ENCODE measurements at places on chromosomes 4 and X.

DNA sequence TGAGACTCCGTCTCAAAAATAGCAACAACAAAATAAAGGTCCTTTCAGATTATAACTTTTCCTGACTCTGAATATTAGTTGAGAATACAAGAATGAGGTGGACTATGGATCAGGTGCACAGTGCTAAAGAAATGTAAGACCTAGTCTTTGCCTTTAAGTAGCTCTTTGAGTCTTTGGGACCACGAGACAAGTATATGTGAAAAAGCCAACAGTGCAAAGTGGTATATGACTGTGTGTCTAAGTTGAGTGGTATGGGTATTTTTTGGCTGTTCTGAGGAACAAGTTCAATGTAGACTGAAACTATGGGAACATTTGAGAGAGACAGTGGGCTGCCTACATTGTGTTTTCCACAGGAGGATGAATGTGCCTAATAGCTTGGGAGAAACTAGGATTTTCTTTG lies 2.8 kb downstream of the GAB1 start:
- DNase-seq, result no peak

DNA sequence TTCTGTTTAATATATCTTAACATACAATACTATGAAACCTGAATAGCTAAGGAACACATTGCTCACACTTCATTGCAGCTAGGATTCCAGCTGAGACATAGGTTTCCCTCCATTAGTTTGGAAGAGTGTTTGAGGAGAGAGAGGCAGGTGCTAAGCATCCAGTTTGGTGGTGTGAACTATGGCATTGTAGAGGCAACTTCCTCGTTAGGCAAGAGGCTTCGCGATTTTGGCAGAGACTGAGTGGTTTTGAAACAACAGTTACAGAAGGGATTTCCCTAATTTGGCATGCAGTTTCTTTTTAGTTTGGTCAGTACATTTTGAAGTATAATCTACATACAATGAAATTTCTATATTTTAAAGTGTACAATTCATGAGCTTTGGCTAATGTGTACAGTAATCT lies 117.1 kb upstream of the BMP3 start:
- DNase-seq, result no peak

DNA sequence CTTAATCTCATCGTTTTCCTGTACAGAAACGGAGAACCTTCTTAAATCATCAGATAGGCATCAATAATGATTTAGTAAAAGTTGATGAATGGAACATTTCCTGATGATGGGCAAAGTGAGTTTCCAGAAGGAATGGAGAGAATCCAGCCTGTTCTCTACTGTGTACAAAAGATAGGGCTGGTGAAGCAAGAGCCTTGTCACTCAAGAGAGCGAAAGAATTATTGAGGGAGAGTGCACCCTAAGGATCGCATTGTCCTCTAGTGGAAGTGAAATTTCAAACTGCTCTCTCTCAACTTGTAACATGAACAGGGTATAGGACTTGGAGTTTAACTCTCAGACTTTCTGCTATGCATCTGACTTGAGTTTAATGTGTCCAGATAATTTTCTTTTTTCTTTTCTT lies 69.6 kb downstream of the CDS1 start:
- no peak for DNase-seq

DNA sequence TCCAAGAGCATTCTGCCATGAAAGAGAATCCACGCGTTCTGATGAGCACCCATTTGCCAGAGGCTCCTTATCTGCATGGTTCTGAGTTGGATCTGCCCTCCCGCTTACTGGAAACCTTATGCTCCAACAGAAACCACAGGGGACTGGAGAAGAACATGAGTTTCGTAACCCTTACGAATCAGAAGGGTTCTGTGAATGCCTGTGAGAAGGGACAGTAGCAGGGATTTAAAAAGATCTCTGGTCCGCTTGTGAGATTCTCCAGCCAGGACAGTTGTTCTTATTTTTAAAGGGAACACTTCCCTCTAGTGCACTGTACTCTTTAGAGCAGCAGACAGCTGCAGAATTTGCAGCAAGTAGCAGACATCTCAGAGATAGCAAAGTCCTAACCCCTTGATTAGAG lies 22.5 kb upstream of the CENPU start:
- no peak for DNase-seq

GRCh38 chrX:22365460-22365859 lies 92.7 kb downstream of the CBLL2 start:
- DNase-seq, result no peak

- no peak for DNase-seq
Measured at GRCh38 chr4:140085062-140085622, 68.8 kb downstream of the MAML3 start.

GRCh38 chrX:11365426-11365825 lies 72.2 kb downstream of the AMELX start:
- DNase-seq, result no peak

GRCh38 chrX:861921-862320 lies 231.3 kb downstream of the SHOX start:
- no peak for DNase-seq

GRCh38 chr4:26267087-26267486 lies 53.7 kb upstream of the RBPJ start:
- DNase-seq, result no peak

DNA sequence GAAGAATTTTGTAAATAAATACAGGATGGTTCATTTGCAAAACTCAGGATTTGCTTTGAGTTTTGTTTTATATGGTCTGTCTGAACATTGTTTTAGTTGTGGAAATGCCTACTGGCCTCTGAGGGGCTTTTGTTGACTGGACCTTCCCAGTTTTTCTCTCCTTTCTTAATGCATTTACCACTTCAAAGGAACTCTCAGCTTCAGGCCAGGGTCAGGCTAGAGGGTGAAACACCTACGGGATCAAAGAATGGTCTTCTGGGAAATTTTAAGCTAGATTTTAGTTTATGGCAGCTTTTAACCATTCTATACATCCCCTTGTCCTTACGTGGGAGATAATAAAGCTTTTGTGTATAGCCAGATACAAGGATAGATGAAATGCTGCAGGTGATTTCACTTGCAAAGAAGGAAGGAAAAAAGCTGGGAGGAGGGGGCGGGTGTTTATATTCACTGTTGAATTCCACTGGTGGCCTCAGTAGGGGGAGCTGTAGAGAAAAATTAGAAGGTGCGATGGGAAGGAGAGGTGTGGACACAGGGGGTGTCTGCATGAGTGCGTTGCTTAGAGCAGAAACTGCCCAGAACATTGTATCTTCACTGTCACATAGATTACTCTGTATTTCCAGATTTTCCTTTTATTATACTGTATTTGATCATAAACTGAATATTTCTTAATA lies 151.8 kb downstream of the TSPAN5 start:
- DNase-seq, result no peak

DNA sequence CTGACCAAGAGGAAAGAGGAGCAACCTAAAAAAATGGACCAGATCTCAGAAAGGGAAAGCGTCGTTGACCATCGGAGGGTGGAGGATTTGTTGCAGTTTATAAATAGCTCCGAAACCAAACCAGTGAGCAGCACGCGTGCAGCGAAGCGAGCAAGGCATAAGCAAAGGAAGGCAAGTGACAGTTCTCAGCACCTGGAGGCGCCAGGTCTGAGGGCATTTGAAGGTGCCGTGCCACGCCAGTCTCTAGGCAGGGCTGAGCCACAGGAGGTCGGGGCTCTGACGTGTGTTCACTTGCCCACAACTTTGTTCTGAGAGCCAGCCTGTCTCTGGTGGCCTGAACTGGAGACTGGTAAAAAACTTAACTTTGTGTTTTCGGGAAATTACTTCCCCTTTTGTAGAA lies 59.7 kb downstream of the TNIP2 start:
- DNase-seq, result no peak

DNA sequence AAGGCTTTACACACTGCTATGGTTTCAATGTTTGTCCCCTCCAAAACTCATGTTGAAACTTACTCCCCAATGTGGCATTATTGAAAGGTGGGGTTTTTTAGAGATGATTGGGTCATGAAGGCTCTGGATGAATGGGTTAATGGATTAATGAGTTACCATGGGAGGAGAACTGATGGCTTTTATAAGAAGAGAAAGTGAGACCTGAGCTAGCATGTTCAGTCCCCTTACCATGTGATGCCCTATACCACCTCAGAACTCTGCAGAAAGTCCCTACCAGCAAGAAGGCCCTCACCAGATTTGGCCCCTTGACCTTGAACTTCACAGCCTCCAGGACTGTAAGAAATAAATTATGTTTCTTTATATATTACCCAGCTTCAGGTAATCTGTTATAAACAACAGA lies 68.9 kb upstream of the CAPN6 start:
- no peak for DNase-seq

- no peak for DNase-seq
Measured at GRCh38 chrX:39175418-39176057, 374.3 kb downstream of the MID1IP1 start.

DNA sequence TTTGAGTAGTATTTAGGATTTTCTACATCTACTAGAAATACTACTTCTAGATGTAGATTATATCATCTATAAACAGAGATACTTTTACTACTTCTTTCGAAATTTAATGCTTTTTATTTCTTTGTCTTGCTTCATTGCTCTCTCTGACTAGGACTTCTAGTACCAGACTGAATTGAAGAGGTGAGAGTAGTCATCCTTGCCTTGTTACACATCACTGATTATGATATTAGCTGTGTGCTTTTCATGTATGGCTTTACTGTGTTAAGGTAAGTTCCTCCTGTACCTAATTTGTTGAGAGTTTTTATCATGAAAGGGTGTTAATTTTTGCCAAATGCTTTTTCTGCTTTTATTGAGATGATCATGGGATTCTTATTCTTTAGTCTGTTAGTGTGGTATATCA lies 19.6 kb upstream of the IL2 start:
- DNase-seq, result no peak

DNA sequence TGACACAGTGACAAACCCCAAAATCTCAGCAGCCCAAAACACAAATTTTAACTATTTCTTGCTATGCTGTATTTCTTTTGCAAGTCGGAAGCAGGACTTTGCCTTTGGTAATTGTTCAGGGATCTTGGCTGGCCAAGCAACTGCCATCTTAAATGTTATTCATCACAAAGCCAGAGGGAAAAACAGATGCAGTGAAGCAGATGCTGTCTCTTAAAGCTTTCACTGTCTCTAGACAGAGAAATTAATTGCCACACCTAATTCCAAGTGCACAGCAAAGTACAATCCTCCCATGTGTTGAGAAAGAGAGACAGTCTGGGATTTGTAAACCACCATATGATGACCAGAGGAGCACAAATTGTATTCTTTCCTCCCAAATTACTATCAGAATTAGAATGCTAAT lies 30.0 kb upstream of the GALNT7 start:
- no peak for DNase-seq

DNA sequence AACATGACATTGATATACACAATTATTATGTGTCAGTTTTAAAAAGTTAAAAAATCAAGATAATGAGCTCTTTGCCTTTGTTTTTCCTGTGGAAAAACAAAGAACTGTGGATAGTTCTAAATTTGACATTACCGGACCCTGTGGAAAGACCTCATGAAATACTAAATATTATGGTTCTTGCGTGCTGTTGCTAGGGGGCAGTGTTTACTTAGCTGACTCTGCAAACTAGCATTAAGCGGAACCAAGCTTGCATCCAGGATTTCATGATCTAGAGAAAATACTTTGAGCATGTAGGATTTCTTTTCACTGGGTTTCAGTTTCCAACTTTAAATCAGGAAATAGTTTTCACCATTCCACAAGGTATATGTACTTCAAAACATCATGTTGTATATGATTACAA lies 33.6 kb downstream of the CLCN4 start:
- no peak for DNase-seq

DNA sequence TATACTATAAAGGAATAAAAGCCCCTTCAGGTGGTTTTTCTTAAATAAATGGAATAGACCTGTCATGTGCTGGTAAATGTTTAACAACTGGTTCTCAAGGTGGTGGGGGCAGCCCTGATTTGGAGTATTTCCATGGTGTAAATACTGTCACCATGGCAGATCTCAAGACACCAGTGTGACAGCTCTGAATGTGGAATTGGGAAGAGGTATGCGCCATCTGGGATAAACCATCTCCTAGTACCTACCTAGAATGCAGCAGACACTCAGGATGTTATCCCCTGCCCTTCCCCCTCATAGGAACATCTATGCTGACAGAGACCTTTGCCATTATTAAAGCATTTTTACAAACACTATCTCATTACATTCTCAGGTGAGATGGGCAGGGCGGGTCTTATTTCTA lies 26.4 kb upstream of the TMSB4X start:
- DNase-seq, result no peak

- DNase-seq, result no peak
Measured at GRCh38 chr4:88196013-88196365, 37.5 kb upstream of the ABCG2 start.

DNA sequence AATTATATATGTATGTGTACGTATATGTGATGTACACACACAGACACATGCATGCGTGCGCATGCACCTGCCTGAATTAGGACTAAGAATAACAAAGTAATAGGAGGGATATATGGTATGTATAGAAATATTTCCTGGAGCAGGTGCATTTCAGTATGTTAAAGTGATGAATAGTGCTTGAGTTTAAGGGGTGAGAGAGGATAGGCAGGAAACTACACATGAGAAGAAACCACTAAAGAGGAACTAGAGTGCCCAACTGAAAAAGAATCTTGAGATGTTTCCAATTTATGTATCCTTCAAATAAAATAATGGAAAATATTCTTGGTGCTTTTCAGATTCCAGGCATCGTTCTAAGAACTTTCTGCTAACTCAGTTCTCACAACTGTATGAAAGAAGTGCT lies 52.6 kb upstream of the UNC5C start:
- no peak for DNase-seq

DNA sequence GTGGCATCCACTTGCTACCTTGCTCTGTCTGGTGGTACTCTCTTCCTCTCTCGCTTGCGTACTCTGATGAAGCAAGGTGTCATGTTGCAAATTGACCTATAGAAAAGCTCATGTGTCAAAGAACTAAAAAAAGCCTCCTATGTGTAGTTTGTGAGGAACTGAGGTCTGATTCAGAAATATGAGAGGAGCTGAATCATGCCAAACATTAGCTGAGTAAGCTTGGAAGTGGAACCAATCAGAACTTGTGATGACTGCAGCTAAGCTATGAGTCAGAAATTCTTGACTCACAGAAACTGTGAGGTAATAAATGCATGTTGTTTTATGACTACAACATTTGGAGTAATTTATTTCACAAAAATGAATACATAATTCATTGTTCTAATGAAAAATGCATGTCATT lies 2138.8 kb downstream of the PCDH7 start:
- no peak for DNase-seq

- no peak for DNase-seq
Measured at GRCh38 chr4:85884251-85884650, 409.3 kb downstream of the ARHGAP24 start.

DNA sequence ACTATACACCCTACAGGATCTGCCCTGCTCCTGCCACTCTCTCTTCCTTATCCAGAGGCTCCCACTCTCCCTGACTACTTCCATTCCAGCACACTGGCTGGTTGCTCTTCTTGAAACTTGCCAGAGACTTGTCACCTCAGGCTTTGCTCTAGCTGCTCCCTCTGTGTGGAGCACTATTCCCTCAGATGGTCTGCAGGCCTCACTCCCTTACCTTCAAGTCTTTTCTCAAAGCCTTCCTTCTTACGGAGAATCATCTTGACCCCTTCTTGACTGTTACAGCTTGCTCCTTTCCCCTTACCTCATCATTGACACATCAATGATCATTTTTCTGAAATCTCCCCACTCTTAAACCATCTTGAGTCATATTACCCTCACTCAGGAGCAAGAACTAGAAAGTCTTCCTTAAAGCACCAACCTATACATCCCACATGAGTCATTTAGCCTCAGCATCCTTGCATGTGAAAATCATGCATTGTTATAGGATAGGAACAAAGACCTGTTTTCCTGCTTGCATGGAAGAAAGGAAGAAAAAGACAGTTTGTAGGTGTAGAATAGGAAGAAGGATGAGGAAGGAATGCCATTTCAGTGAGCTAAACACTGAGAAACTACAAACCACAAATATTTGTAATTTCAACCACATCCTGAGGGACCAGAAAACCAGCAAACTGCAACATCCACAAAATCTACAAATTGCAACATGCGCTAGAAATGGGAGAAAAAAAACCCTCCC lies 55.7 kb downstream of the ANTXR2 start:
- DNase-seq, result no peak

All from stimulated activated CD4-positive, alpha-beta T cell treated with anti-CD3 and anti-CD28 coated beads, TNF-alpha, amount 100 ng/mL, for 48 hours (primary cell).